Activated naive CD4-positive, alpha-beta T cell treated with Interleukin-2 at 50 U/mL for 16 hours (primary cell): ENCODE measurements at places on chromosomes 2 and 18.

GRCh38 chr2:229553091-229553490 is 161.3 kb downstream of the DNER start:
- no peak for DNase-seq

DNA sequence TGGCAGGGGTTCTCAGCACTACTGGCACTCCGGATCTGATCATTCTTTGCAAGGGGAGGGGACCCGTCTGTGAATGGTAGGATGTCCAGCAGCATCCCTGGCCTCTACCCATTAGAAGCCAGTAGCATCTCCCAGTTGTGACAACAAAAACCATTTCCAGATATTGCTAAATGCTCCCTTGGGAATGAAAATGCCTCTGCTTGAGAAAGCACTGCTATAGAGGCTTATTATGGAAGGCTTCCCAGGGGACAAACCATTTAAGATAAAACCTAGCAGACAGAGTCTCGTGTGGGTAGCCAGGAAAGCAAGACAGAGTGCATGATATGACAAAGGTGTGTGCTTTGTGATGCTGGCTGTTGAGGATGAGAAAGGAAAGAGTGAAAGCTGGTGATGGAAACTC is 273.7 kb downstream of the TMX3 start:
- no peak for DNase-seq

GRCh38 chr2:205287316-205287715 is 395.0 kb upstream of the NRP2 start:
- no peak for DNase-seq

GRCh38 chr2:229417916-229418315 is 146.8 kb upstream of the PID1 start:
- no peak for DNase-seq

DNA sequence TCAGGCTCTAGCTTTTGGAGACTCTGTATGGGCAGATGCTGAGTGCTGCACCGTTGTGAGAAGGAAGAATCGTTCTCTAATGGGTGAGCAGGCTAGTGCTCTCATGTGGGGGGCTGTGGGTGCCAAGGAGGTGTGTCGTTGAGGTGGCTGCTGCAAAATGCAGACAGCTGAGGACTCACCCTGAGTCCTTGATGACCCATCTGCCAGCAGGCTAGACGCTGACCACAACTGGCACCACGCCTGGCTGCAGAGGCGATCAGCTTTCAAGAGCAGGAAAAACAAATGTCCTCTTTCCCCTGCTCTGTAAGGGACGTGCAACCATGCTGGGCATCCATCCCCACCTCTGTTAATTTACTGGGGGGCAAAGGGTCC is 48.2 kb downstream of the HAUS1 start:
- DNase-seq: no peak

- no peak for DNase-seq
These were observed 31.4 kb downstream of the EPG5 start for GRCh38 chr18:45935591-45936335.

DNA sequence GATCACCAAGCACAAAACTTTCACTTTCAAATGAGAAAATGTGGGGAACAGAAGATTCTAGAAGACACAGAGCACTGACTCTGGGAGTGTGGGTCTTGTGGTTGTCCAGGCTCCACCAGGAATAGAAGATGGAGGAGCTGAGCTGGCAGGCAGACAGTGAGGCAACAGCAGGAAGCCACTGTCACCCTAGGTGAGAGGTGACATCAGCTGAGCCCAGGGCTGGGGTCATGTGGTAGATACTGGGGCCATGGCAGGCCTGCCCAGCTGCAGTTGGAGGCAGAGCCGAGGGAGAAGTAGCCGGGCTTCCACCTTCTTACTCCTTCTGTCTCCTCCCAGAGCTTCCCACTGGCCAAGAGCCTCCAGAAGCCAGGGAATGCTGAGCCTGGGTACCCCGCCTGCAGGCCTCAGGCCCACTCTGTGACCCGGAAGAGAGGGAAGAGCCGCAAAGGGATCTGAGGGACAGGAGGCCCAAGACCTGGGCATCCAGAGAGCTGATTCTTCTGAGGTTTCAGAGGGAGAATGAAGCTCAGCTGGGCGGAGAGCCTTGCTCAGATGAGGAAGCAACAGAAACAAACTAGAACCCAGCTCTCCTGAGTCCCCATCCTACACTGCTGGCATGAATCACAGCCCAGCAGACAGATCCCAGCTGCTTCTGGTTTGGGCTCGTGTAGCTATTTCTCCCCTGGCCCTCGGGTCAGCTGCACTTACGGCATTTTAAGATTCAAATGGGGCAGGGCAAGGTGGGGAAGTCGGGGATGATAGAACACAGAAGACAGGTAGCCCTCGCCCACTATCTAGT is 39.8 kb upstream of the ASAP2 start:
- no peak for DNase-seq

DNA sequence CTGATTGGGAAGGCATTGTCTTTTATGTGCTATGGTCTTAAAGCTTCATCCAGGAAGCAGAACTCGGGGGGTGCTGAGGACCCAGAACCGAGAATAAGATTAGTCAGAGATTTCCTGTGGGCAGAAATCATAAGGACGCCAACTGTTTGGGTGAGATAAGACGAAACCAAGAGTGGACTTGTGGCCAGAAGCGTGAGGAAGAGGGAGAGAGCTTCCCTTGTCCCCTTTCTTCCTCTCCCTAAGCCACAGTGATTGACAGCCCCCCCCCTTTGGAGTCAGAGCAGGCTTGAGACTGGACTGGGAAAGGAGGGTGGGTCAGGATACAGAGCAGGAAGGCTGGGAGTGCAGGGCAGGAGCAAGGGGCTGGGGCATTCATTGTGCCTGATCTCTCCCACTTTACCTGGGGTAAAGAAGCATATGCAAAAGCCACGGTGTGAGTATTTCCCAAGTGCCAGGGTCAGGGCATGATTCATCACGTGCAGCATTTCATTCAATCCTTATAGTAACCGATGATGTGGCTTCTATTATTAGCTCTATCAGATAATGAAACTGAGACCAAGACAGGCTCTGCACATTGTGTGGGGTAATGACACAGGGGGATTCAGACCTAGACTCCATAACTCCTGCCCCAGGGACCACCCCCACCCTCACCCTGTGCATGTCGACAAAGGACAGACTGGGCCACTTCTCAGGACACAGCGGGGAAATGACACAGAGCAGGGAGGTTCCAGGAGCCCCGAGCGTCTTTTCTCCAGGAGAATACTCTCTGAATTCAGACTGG is 3.0 kb upstream of the IL1RN start:
- DNase-seq: no peak

DNA sequence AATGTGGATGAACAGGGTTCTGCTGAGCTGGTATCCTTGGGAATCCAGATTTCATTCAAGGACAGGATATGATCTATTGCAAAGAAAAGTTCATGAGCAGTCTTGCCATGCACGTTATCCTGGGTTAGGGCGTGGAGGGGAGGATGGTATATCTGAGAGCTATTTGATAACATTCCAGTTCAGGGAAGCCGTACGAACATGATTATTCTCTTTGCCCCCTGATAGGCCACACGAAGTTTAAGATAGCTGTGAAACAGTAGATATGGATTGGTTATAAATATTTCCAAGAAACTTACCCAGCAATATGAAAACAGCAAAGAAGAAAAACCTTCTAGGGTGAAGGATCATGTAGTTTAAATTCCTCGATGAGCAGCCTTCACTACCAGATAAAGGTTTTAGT is 171.9 kb downstream of the LTBP1 start:
- no peak for DNase-seq

- DNase-seq: no peak
These were observed 24.7 kb downstream of the LYPD6B start for GRCh38 chr2:149063177-149063576.

DNA sequence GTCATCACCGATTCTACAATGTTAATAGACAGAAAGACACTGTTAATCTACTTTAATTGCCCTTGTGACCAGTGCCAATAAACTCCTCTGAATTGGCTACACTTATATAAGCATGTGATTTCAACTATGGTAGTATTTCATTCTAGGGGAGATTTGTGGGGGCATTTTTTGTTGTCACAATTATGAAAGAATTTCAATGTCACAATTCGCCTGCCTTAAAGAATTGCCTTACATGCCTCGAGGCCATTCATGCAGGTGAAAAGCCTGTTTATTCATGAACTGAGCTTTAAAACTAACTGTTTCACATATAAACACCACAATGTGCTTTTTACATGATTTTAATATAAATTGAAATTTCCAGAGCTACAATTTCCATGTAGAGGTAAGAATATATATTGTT is 162.8 kb downstream of the GCA start:
- DNase-seq: no peak

DNA sequence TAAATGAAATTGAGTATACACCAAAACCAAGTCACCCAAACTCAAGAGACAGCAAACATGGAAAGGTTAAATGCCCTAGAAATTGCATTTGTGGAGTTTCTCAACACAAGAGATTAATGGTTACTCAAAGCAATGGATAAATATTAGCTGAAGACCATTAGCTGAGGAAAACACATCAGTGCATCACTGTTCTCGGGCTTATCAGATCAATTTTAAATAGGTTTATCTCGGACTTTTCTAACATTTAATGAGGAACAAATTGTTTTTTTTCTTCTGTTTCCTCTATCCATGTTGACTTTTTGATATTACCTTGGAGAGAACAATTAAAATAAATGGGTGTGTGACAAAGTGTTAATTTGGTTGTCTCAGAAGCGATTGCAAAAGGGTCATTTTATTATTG is 105.4 kb upstream of the PIK3C3 start:
- no peak for DNase-seq

- peak; percentile 40 for DNase-seq
These were observed 48.5 kb upstream of the LYPD6B start for GRCh38 chr2:148989882-148990493.

GRCh38 chr18:74457725-74458421 is 765 bp upstream of the DIPK1C start:
- DNase-seq: no peak

DNA sequence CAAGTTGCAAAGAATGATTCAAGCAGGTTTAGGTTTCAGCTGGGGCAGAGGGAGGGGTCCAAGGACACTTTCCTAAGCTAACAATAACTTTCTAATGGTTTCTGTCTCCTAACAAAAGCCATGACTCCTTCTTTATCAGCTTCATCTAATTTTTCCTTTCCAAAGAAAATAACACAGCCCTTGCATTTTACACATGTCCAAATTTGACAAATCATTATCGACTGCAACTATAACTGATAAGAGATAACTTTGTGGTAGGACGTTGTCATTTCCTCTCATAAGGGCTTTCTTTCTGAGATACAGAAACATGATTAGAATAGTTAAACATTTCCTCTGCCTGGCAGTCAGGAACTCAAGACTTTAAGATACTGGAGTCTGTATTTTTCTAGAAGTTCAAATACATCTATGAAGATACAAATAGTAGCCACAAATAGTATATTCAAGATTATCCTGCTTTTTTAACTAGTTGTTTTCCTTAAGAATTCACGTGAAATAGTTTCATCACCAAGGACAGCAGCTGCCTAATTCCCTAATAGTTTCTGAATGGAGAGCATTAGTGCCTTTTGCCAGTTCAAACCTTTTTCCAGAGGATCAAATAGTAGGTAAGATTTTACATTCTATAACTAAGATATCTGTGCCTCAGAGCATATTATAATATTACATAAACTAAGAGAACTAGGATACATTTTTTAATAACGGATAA is 263.2 kb downstream of the EXOC6B start:
- DNase-seq: no peak

GRCh38 chr2:144890828-144891227 is 370.9 kb upstream of the ZEB2 start:
- DNase-seq: no peak

DNA sequence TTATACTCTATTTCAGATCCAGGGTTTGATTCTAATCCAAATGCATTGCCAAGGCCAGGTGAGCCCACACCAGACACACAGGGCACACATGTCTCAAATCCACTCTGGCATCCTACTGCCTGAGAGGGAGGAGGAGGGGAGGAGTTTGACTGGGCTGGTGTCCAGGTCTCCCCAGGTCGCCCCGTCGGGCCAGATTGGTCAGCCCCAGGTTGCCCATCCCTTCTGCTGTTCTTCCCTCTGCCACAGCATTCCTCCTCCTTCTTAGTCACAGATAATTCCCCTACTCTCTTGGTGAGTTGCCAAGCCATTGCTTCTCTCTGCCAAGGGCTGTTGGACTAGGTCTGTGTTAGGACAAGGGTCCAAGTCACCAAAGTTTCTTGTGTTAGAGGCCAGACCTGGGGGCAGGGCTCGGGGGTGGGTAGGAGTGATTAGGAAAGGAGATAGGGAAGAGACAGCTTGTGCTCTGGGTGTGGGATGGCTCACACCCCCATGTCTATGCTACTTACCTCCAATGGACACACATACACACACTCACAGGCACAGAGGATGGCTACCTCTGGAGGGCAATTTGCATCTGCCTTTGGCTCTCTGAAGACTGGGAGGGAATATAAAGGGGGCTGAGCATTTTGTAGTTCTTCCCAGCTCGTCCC is 2.5 kb upstream of the EGR4 start:
- no peak for DNase-seq

DNA sequence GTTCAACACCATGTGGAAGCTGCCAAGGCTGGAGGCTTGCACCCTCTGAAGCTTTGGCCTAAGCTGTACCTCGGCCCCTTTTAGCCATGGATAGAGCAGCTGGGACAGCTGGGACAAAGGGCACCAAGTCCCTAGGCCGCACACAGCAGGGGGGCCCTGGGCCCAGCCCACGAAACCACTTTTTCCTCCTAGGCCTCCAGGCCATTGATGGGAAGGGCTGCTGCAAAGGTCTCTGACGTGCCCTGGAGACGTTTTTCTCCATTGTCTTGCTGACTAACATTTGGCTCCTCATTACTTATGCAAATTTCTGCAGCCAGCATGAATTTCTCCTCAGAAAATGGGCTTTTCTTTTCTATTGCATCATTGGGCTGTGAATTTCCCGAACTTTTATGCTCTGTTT is 13.7 kb downstream of the RAPGEF4 start:
- DNase-seq: no peak

DNA sequence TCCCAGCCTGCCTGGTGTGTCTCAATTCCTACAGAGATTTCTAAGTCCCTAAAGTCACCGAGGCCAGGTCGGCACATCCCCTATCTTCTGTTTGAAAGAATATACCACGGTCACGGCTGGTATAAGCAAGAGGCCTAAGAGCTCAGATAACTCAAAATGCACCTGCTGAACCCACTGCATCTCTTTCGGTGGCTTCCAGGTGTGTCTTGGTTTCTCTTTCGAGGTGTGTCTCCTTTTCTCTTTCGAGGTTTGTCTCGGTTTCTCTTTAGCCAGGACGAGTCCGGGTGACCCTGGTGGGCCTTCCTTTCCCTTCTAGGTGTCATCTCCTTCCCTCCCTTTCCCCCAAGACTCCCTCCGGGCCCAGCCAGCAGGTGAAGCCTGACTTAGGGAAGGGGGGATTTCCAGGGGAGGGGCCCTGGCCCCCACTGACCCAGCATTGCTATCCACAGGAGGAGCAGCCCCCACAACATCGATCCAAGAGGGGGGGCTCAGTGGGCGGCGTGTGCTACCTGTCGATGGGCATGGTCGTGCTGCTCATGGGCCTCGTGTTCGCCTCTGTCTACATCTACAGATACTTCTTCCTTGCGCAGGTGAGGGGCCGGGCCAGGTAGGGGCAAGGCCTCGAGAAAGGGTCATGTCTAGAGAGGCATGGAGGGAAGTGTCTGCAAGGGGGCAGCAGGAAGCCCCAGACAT is 8.4 kb downstream of the ITM2C start:
- DNase-seq: no peak
